Activated CD4-positive, alpha-beta T cell treated with anti-CD3 and anti-CD28 coated beads, Interleukin-2, amount 50 U/mL, for 48 hours (primary cell): ENCODE measurements at places on chromosomes 2 and 18.

GRCh38 chr18:70553936-70554260, 265.1 kb downstream of the SOCS6 start:
- no peak for DNase-seq

DNA sequence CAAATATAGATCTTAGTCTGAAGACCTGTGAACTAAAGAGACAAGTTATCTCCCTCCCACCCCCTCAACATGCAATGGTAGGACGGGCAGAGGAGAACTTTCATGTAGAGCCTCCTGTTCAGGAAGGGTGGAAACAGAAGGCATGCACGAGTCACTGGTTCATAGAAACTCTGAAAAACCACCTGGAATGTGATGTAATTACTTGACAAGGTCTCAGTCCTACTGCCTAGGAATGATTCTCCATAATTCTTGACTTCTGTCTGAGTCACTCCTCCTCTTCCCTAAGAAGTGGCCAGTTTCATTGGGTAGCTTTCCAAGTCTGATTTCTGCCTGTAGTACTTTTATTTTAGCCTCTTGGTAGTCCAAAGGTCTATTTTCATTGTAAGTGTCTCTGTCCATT, 277.3 kb downstream of the PTPRM start:
- no peak for DNase-seq

DNA sequence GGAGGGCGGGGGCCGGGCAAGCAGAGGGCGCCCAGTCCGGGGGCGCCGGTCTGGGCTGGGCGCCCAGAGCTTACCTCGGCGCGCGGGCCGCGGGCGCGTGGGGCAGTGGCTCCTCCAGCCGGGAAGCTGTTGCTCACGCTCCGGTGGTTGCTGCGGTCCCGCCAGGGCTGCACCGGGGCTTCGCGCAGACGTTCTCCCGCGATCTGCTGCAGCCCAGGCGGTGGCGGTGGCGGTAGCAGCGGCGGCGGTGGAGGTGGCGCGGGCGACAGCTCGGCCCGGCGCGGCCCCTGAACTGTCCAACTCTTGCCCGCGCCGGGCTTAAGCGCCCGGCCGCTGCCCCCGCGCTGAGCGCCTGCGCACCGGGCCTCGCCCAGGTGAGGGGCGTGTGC, 391 bp downstream of the ZNF385B start:
- DNase-seq: peak; percentile 7

- DNase-seq: no peak
Observed at GRCh38 chr18:41347057-41347456, 608.0 kb upstream of the PIK3C3 start.
